Activated CD4-positive, CD25-positive, alpha-beta regulatory T cell (primary cell): ENCODE measurements at places on chromosomes 12 and 14.

DNA sequence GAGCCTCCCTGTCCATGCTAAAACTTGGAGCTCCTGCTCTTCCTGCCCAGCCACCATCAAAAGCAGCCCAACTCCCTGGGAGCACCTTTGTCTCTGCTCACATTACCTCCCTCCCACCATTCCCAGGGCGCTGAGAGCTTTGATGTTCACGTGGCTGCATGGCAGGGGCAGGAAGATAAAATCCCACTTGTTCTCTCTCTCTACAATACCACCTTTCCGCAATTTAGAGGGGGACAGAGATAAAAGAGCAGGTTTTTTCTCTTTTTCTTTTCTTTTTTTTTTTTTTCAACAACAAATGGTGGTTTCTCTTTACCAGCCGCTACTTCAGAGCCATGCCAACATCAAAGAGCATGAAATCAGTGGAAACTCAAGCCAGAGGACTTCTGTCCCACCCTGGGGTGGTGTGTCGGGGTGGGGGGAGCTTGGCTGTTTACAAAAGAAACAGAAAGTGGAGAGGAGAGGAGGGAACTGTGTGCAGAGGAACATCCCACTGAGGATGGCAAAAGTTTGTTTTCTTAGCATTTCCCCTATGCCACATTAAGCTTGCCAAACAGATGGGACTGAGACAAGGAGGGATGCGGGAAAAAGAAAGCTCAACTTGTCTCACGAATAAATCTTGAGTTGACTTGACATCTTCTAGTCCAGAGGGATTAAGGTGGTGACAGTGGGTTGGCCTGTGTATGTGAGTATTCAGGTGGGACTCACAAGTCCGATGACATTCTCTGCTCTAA is 103.7 kb upstream of the NUDT4 start:
- no peak for DNase-seq

- no peak for DNase-seq
Measured at GRCh38 chr12:95629392-95629791, 78.1 kb upstream of the USP44 start.

DNA sequence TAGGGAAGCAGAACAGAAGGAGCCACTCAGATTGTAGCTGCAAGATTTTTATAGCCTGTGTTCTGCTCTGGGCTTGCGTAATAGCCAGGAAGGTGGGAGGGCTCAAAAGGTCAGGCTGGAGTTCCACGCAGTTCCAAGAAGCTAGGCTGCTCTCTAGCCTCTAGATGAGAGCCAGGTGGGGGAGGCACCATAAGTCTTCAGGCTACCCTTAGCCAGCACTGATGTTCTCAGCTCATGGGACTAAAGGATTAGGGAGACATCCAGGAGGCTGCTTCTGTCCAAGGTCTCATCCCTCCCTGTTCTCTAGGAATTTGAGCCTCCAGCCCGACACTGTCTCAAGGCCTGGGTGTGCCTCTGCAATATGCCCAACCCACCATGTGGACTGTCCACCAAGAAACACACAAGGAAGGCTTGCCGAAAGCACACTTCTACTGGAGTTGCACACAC is 1.7 kb downstream of the LMBR1L start:
- DNase-seq: no peak

GRCh38 chr12:28618171-28618570 is 427.9 kb downstream of the CCDC91 start:
- DNase-seq: no peak
